ENCODE measurements at places on chromosomes 6 and 20.

DNA sequence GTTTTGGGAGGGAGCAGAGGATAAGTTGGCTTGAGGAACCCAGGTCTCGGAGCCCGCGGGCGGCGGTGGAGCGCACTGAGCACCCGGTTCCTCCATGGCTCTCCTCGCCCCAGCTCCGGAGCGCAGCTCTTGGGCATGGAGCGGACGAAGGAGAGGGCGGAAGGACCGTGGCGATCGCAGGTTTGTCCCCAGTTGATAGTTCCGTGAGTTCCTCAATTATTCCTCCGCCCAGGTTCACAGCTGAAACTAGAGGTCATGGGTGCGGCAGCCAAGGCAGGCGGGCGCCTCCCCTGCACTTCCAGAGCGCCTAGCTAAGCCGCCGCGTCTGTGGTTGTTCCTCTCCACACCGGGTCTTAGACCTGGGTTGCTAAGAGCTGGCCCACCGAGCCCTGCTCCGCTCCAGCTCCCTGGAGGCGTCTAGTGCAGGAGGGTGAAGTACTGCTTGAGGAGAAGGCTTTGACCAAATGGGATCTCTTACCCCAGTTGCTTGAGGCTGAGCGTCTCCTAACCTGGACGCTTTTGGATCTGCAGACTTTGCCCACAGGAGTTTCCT, at the start of gene HTR1B:
HTR1B (minus strand) TSS at position 184 of the 553 bp plus-strand sequence; CDS start at position 96, 88 bp downstream.
- no peak for DNase-seq

GRCh38 chr6:83917001-83917400, 57.5 kb downstream of the CYB5R4 start:
- no peak for DNase-seq

- no peak for DNase-seq
These were observed 267.9 kb upstream of the PTCHD4 start for GRCh38 chr6:48378884-48379407.

GRCh38 chr6:137217801-137218472, 1.2 kb downstream of the IFNGR1 start:
- no peak for DNase-seq

DNA sequence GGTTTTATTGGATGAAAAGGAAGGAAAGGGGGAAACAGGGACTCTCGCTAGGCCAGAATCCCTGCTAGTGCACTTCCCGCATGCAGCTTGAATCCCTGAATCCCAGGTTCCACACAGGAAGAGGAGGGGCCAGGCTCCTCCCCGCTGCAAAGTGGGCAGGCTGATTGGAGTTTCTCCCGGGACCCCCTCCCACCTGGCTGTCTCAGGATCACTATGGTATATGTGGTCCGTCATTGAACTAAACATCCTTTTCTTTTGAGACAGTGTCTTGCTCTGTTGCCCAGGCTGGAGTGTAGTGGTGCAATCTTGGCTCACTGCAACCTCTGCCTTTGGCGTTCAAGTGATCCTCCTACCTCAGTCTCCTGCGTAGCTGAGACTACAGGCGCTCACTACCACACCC, 70.7 kb downstream of the FAM50B start:
- no peak for DNase-seq
